ENCODE measurements at places on chromosomes 16 and 17.
A peak's percentile ranks its signal among the peaks of the same experiment; 100 is the strongest.

GRCh38 chr17:45784741-45785479 lies 790 bp downstream of the CRHR1 start:
- DNase-seq = peak; percentile 51

DNA sequence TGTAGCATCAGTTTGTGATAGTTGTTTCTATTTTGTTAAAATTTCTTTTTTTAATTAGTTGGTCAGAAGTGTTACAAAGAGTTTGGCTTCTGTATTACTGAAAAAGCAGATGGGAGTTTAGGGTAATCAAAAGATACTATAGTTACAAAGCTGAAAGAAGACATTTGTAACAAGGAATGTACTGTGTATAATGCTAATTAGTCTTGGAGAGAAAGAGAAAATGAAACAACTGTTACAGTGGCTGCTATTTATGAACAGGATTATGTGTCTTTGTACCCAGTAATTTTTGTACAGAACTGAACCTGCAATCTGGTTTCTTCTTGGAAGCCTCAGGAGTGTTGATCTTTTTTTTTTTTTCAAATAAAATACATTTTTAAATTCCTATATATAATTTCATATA lies 14.3 kb downstream of the GDPD1 start:
- no peak for DNase-seq

DNA sequence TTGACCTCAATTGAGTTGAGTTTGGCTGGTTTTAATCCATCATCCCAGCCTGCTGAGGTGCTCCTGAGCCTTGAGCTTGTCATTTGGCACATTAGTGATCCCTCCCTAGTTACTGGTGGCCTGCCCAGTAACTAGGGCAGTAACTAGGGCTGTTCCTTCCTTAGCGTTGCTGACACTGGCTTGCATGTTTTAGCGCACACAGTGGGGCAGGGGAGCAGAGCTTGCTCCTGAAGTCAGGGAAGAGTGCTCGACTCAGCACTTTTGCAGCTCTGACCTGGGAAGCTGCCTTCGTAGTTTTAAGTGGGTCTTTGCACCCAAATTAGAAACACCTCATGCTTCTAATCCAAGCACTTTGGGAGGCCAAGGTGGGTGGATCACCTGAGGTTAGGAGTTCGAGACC lies 15.7 kb downstream of the CCDC42 start:
- DNase-seq = no peak

DNA sequence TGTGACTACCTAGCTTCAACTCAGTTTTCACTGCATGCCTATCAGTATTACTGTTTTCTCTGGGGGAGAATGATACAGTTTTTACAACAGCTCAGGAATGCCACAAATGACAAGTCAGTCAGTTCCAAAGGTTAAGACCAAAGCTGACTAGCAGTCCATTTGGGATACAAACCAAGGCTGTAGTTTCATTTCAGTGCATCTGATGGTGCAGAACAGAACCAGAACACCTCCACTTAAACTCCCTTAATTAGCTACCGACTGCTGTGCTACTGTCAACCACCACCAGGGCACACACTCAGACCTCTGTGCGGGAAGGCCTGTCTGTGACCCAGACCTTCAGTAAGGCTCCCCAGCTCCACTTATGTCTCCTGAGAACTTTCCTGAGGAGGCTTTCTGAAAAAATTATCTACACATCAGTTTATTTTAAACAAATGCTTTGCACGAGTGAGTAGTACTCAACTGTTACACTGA lies 20.4 kb downstream of the NFE2L1 start:
- DNase-seq = no peak

DNA sequence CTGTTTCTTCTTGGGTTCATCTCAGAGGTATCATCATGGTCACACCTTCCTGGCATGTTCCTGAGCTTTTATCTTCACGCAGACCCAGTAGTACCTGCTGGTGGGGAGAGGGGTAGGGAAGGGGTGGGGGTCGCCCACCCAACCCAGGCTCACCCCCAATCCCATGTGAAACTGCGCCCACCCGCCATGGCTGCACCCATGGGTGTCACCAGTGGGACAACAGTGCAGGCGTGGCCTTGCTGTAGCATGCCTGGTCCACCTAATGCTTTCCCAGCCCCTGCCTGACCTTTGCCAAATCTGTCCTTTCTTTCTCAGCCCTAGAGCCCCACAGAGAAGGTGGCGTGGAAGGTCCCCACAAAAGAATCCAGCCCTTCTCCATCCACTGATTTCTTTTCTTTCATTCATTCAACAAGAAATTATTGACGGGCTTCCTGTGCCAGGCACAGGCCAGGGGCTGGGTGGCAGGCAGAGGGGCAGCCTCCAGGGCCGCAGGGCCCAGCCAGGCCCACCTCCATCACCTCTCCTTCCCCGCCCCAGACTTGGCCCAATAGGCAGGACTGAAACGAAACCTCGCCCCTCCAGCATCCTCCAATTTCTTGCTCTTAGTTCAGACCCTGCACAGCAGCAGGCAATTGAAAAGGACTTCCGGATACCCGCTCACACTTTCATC lies 79.1 kb upstream of the TNRC6C start:
- no peak for DNase-seq

- peak; percentile 41 for DNase-seq
Observed at GRCh38 chr17:73347351-73347750, 35.5 kb upstream of the CDC42EP4 start.
